Lung microvascular endothelial cell (primary cell): ENCODE measurements at places on chromosomes 2 and 18. TPM values are rescaled to one million over a fixed set of nuclear protein-coding genes. Genes with fewer than 3 reads are reported as not detected.
A peak's percentile ranks its signal among the peaks of the same experiment; 100 is the strongest.

Gene MYOM1
- 1.1 and 8.7 TPM in 2 replicates for total RNA-seq

Gene ARPC2
- 213 and 281 TPM in 2 replicates for total RNA-seq

Gene LRP2
- total RNA-seq = not detected in 2 replicates

Gene KCNK3
- not detected in 2 replicates for total RNA-seq

Gene SCTR
- total RNA-seq = not detected in 2 replicates

Gene GCG
- total RNA-seq = not detected in 2 replicates

Gene SPEG
- total RNA-seq = under 0.01 TPM in 2 replicates

DNA sequence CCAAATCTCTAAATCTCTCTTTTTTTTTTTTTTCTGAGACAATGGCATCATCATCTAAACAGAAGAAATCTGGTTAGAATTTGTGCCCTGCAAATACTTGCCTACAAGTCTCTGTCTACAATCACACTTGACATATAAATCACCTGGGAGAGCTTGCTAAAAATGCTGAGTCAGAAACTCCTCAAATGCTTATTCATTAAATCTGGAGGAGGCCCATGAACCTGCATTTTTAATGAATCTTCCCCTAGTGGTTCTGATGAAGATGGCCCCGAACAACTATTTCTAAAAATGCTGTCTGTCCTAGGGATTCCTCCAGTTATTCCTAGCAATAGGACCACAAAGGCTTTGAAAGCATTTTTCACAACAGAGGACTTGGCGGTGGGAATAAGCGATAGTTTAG is 1.6 kb upstream of the CSRNP3 start:
- DNase-seq = no peak

DNA sequence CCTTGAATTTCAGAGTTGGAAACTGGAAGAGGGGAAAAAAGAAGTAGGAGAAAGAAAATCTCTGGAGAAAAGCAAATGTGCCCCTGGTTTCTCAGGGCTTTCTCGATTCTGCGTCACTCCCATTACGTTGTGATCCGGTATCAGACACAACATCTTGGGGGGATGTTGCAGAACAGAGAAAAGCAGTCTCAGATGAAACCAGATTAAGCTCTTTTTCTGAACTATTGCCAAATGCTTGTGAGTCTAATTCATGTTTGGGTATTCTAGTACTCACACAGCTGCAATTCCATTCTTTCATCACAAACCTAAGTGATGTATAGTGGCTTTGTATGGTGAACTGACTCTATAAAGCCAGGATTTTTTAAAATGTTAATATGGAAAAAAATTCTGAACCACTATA is 233.2 kb downstream of the TCF4 start:
- DNase-seq = no peak

DNA sequence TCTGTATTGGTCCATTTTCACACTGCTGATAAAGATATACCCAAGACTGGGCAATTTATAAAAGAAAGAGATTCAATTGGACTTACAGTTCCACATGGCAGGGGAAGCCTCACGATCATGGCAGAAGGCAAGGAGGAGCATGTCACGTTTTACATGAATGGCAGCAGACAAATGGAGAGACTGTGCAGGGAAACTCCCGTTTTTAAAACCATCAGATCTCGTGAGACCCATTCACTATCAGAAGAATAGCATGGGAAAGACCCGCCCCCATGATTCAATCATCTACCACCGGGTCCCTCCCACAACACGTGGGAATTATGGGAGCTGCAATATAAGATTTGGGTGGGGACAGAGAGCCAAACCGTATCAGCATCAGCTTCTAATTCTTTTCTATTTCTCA is 217.0 kb downstream of the ANAPC1 start:
- no peak for DNase-seq

DNA sequence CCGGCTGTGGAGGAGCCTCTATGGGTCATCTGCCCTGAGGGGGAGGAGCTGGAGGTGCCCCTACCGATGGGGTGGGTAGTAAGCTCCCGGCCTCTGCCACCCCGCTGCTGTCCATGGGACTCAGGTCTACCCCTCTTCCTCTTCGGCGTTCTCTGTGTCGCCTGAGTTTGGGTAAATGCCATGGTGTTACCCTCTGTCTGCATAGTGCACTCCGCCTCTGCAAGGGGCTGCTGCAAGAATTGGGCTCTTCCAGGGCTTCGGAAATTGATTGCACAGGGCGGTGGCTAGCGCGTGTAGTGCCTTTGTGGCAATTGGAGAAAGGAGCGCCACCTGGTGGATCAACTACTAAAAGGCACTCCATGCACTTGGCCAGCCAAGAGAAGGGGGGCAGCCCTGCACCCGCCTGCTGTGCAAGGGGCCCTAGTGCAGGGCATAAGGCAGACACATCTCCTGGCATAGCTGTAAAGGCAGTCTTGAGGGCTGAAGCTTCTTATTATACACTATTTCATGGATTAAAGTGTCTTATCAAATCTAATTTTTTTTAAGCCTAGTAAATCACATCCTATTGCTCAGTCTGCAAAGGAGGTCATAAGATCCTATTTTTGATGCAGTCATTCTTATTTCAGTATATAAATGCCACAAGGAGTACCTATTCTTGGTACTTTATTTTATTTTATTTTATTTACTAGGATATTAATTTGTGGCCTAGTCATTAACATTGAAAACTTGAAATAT is 308.9 kb downstream of the PDE11A start:
- peak; percentile 75 for DNase-seq

DNA sequence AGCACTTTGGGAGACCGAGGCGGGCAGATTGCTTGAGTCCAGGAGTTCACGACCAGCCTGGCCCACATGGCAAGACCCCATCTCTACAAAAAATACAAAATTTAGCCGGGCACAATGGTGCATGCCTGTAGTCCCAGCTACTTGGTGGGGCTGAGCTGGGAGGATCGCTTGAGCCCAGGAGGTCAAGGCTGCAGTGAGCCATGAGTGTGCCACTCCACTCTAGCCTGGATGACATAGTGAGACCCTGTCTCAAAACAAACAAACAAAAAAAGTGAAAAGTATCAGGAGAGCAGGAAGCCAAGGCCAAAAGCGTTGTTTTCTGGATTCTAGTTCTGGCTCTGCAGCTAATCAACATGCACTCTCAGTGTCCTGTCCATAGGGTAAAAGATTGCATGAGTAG is 10.7 kb upstream of the CLASP1 start:
- no peak for DNase-seq

- DNase-seq = no peak
Measured at GRCh38 chr2:24330161-24330560, 30.2 kb downstream of the ITSN2 start.

GRCh38 chr2:234029150-234029733 is 21.3 kb upstream of the SPP2 start:
- no peak for DNase-seq

- DNase-seq = no peak
Measured at GRCh38 chr2:220569112-220569897, 941.9 kb downstream of the SLC4A3 start.

DNA sequence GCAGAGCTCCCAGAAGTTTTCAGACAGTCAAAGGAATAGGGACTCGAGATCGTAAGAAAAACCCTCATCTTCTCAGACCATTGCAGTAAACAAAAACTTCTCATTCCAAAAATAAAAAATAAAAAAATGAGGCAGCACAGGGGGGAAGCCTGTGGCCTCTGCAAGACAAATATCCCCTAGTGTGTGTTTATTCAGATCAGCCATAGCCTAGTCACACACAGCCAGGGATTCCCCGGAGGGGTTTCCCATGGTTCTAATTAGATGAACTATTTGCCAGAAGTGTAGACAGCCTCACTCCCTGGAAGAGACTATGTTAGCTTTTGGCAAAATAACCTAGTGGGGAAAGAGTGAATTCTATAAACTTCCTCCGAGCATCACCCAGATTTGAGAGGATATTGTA is 122.9 kb upstream of the KLF7 start:
- peak; percentile 25 for DNase-seq

DNA sequence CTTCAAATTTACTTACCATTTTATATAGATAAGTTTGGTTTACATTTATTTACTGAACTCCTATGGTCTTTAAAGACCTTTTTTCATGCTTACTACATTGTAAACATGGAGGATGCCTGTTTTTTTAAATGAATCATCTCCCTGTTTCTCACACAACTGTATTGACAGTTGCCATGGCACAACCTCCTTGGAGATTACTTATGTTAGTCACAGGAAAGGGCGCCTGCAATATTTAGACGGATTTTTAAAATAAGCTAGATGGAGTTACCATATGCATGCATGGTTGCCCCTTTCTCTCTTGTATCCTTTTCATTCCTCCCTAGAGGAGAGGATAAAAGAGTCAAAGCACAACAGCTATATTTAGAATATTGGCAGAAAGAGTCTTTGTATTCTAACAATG is 34.8 kb upstream of the CCDC102B start:
- DNase-seq = peak; percentile 72

GRCh38 chr18:74303936-74304335 is 11.7 kb upstream of the C18orf63 start:
- no peak for DNase-seq

- DNase-seq = no peak
Measured at GRCh38 chr2:236671896-236672562, 102.4 kb downstream of the ACKR3 start.

DNA sequence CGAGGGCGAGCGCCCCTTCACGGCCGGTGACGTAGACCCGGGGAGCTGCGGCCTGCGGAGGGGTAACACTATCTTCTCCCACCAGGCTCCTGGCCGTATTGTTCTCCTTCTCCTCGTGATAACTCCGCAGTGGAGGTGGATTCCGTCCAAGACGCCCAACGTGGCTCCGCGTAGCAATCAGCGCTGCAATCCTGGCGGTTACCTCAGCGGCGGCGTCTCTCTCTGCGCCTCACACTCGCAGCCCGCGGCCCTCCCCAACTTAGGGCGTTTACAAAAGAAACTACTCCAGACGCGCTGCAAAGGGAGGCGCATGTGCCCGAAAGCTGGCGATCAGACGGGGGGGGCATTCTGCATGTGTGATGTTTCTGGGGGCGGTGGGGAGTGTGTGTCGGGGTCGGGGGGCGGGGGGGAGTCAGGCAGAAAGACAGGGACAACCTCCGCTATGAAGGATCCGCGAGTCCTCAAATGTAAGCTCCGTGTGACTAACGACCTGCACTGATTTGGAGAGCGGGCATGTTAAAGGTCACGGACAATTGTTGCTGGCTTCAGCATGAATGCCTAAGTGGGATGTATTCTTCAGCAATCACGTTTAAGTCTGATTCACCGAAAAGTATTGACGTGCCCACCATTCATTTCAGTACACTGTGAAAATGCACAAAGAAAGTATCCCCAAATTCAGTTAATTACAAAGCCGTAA is 1.3 kb upstream of the ZNF516 start:
- DNase-seq = peak; percentile 8

DNA sequence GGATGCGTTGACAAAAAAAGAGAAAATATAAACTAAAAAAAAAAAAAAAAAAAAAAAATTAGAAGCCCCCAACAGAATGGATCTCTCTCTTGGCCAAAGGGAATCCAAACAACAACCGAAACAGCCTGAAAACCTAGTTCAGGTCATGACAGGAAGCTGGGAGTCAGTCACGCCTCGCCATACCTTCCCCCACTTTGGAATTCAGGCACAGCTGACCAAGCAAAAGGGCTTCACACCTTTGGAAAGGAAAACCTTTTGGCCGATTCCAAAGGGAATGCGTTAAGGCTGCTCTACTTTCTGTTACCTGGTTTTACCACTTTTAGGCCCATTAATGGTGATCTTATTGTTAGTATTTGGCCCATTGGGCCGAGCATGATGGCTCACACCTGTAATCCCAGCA is 17.9 kb upstream of the RMC1 start:
- no peak for DNase-seq
